ENCODE measurements at places on chromosomes 13 and 19.

- no peak for DNase-seq
Observed at GRCh38 chr19:1041835-1042685, 2.2 kb downstream of the ABCA7 start.

GRCh38 chr19:42158926-42159325 lies 26.7 kb upstream of the POU2F2 start:
- no peak for DNase-seq

GRCh38 chr19:55466241-55466614 lies 1.7 kb upstream of the C19orf85 start:
- no peak for DNase-seq

- DNase-seq: no peak
Observed at GRCh38 chr13:100773923-100774663, 99.5 kb upstream of the TMTC4 start.

DNA sequence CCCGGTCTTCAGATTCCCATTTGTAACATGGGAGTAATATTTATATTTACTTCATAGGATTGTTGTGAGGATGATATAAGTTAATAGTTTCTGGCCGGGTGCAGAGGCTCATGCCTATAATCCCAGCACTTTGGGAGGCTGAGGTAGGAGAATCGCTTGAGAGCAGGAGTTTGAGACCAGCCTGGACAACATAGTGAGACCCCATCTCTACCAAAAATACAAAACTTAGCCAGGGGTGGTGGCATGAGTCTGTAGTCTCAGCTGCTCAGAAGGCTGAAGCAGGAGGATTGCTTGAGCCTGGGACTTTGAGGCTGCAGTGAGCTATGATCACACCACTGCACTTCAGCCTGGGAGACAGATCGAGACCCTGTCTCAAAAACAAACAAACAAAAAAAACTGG lies 11.2 kb downstream of the CATSPERG start:
- DNase-seq: no peak

DNA sequence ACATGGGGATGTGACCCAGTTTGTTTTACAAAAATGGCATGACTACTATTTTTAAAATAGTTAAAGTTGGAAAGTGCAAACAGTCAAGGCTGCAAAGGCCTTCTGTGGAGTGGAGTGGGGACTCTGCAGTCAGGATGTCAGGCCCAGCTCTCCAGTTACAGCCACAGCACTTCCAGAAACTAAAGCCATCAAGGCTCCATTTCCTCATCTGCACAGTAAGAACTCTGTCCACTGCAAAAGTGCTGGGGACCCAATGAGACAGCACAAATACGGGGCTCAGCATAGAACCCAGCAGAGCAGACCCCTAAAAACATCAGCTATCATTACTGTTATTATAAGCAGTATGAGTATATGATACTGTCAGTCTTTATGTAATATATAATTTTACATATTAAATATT lies 73.6 kb downstream of the SACS start:
- DNase-seq: no peak

DNA sequence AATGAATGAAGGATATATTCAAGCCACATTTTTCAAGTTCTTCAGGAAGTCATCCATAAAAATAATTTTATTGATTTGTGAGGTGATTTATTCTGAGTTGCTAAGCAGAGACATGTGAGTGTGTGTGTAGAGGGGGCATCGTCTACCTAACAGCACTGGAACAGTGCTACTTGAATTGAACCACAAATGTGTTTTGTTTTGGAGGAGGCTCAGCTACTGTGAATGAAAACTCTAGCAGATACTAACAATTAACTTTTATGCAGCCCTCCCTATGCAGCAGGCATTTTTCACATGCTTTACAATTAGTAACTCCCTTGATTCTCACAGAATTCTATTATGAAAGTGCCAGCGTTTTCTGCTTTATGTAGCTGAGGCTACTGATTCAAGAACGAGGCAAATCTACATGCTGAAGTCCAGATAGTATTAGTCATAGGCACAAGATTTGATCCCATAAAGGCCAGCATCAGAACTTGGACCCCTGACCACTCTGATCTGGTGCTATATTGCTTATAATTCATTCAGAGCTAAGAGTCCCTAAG lies 103.7 kb downstream of the MYO16 start:
- no peak for DNase-seq

GRCh38 chr19:49637821-49638738 lies 1.9 kb downstream of the RRAS start:
- peak; percentile 92 for DNase-seq

- DNase-seq: no peak
Observed at GRCh38 chr19:48772503-48772953, 17.2 kb downstream of the FGF21 start.

- no peak for DNase-seq
Observed at GRCh38 chr13:66378894-66379293, 851.2 kb downstream of the PCDH9 start.

DNA sequence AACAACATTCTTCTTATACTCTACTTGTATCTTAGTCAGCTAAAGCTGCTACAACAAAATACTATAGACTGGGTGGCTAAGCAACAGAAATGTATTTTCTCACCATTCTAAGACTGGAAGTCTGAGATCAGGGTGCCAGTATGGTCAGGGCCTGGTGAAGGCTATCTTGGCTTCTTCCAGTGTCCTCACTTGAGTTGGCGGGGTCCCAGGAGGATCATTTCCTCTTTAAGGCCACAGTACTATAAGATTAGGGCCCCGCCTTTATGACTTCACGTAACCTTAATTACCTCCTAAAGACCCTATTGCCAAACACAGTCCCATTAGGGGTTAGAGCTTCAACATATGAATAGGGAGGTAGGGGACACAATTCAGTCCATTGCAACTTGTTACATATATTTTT lies 30.7 kb upstream of the DOCK9 start:
- no peak for DNase-seq

GRCh38 chr19:18202778-18203407 lies 949 bp downstream of the RAB3A start:
- DNase-seq: peak; percentile 77

GRCh38 chr19:7746903-7747884 lies at the start of gene CD209:
TSS of gene CD209 (minus strand) at chr19:7747534. CDS start at chr19:7747511, 23 bp downstream.
- DNase-seq: no peak

GRCh38 chr19:7391218-7391670 lies 42.5 kb downstream of the ARHGEF18 start:
- DNase-seq: no peak

GRCh38 chr13:51827254-51827653 lies 17.7 kb downstream of the TMEM272 start:
- no peak for DNase-seq

GRCh38 chr13:103200118-103200885 lies 134.1 kb upstream of the SLC10A2 start:
- DNase-seq: no peak

DNA sequence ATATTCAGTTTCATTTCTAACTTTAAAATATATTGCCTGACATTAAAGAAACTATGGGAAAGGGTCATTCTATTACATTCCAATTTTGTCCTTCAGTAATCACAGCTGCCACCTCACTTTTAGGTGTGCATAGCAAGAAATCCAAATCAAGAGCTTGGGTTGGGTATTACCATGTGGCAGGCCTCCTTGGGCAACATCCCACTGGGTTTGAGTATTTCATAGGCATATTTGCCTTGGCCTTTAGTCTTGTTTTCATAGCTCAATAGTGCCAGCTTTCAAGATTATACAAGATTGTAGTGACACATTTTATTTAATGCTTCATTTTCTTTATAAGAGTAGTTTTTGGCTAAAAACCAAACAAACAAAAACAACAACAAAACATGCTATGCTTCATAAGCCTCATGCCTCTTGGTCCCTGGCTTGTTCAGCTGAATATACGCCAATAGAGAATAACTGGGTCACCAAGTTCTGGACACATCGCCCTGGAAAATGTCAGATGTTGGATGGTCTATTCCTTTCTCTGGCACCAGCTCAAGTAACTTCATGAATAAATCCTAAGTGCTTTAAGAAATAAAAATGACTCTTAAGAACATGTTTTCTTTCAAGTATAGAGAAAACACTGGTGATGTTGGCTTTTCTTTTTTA lies 167.4 kb upstream of the STARD13 start:
- no peak for DNase-seq

DNA sequence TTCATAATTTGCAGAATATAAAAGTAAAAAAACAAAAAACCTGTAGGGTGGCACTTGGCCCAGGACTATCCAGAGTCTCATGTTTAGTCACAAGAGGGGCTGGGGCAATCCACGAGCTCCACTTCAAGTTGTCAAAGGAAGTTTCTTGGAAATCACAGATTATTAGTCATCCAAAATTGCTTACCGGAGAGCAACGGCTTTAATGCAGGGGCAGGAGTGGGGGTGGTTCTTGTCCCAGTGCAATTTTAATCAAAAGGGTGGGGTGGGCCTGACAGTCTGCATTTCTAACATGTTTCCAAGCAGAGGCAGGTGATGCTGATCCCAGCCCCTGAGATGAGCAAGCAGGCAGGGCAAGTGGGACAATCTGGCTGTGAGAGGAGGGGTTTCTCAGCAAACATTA lies 233.9 kb downstream of the ABCC4 start:
- no peak for DNase-seq

DNA sequence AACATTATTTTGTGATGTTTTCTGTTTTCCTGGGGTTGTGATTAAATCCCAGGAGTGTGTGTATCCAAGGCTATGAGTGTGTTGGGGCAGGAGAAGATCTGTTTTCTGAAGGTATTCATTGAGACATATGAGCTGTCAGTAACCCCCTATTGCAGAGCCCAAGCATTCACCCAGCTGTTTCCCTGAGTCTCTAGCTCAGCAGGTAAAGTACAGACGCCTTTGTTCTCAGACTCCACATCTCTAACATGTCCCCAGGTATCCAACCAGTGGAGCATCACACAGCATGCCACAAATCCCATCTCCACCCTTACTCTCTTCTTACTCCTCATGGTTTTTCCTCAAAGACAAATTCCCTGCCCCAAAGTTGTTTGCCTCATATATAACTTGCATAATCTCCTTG lies 213.6 kb downstream of the PCDH20 start:
- DNase-seq: no peak

DNA sequence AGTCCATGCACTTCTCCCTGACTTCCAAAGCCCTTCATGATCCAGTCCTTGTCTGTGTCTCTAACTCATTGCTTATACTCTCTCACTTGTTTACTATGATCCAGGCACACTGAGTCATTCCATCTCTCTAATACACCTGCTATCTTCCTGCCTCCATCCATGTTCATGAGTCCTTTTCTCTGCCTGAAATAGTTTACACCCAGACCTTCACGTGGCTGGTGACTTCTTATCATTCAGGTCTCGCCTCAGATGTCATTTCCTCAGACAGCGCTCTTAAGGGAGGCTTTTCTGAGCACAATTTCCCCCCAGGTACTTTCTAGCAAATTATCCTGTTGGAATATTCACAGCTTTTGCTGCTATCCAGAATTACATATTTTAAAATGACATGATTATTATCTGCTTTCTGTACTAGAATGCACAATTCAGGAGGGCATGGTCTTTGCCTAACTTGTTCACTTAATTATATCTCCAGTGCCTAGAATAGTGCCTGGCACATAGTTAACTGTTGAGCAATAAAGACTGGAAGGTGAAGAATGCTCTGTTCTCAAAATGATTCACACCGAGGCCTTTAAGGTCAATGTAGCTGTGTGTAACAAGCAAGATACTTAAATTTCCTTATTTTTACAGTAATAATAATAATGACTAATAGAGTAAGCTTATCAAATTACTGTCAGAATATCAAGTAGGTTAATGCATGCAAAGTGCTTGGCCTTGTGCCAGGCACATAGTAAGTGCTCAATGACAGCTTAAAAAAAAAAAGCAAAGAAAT lies 183.7 kb upstream of the SPRY2 start:
- no peak for DNase-seq

- DNase-seq: no peak
Observed at GRCh38 chr19:28899703-28900102, 313.2 kb downstream of the UQCRFS1 start.

GRCh38 chr13:50085063-50085462 lies 69.8 kb downstream of the KCNRG start:
- no peak for DNase-seq

- DNase-seq: no peak
Observed at GRCh38 chr13:109212650-109213049, 573.7 kb downstream of the IRS2 start.

DNA sequence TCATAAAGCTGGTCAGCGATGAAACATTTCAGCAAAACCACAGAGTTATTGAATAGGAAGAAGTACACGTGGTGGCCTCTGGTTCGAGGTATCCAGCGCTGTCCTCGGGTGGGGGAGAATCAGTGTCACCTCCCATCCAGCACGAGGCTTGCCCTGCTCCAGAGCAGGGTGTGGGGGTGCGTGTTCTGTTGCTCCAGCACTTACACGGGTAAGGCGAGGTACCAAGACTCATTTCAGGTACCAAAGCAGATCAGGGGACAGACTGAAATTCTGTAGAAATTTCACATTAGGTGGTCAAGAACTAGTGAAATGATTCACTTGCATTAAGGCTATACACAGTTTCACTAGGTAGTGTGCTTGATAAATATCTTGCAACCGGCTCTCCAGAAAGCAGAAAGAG lies 164.2 kb upstream of the SOX1 start:
- no peak for DNase-seq

DNA sequence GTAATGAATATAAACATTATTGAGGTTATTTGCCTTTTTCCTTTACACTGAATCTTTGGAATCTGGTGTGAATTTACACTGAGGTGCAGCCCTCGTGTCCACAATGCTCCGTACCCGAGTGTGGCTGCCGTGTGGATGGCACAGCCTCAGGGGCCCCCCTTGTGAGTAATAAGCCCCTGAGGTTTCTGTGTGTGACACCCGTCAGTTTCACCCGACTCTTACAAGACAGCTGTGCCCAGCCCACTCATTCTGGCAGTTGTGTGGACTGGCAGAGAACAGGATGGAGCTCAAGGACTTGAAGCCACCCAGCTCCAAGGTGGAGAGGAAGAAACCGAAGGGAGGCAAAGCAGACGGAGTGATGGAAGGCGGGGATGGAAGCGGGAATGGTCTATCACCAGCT lies 7.8 kb downstream of the PROZ start:
- no peak for DNase-seq

GRCh38 chr19:12965812-12966135 lies 3.6 kb upstream of the DAND5 start:
- DNase-seq: no peak

DNA sequence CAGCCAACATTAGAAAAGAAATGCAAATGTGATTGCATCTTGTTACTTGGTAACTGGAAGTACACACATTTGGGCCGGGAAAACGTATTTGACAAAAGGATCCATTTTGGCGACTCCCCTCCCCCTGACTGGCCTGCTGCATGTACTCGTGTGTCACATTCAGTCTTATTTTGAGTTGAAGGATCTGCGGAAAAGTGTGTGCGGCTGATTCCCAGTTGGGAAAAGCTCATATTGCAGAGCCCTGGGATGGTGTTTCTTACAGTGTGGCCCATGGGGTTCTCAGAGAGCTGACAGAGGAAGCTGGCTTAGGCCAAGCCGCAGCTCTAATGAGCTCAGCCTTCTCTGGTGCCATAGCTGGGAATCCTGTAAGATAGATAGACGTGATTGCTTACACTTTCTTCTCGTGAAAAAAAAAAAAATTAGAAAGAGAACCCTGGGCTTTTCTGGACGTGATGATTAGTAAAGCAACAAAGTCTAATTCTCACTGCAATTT lies 170.3 kb upstream of the ARGLU1 start:
- DNase-seq: no peak

All from upper lobe of right lung (tissue), 1 donor.